ENCODE measurements at places on chromosomes 1 and 21.

DNA sequence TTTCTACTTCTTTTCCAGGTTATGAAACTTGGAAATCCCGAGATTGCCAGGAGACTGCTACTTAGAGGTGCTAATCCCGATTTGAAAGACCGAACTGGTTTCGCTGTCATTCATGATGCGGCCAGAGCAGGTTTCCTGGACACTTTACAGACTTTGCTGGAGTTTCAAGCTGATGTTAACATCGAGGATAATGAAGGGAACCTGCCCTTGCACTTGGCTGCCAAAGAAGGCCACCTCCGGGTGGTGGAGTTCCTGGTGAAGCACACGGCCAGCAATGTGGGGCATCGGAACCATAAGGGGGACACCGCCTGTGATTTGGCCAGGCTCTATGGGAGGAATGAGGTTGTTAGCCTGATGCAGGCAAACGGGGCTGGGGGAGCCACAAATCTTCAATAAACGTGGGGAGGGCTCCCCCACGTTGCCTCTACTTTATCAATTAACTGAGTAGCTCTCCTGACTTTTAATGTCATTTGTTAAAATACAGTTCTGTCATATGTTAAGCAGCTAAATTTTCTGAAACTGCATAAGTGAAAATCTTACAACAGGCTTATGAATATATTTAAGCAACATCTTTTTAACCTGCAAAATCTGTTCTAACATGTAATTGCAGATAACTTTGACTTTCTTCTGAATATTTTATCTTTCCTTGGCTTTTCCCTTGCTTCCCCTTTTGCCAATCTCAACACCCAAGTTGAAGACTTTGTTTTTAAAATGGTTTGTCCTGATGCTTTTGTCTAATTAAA is 4.0 kb downstream of the CDKN2C start:
- no peak for DNase-seq

DNA sequence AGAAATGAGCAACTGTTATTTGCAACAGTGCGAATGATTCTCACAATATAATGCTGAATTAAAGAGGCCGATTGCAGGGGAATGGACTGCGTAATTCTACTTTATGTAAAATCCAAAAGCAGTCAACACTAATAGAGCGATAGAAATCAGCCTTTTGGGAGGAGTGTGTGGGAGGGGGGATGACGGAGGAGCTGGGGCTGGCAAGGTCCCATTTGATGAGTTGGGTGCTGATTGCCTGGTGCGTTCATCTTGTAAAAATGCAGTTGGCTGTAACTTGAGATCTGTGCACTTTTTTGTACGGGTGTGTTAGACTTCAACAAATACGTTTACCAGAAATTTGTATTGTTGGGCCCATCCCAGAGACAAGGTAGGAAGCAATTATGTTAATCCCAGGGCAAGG is 20.7 kb downstream of the TNFRSF8 start:
- no peak for DNase-seq

DNA sequence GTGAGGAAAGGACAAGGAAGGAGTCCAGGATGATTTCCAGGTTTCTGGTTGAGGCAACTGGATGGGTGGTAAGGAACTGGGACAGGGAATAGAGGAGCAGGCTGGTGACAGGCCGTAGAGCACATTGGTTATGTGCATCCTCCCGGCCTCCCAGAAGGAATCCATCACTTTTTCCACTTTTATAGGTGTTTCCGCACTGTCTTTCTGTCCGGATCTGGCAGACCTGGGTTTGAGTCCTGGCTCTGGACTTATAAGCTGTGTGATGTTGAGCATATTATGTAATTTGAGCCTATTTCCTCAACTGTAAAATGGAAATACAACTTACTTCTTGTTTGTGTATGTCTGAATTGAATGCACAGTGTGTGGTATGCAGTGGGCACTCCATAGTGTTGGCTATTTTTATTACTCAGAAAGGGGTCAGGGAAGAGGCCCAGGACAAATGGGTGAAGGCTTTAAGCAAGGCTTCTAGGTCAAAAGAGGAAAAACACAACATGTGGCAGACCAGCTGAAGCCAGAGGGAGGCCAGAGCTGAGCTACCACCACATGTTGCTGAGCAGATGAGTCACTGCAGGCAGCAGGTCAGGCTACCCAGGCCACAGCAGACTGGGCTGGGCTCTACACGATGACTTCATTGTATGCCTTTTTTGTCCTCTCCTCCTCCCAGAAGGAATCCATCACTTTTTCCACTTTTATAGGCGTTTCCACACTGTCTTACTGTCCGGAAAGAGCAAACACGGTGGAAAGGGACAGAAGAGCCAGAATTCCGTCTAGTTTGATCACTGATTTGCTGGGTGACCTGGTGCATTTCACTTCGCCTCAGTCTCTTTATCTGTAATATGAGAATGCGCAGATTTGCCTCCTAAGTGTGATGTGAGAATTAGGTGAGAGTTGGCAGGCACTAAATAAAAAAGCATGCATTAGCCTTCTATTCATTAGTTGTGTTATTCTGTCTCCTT is 791 bp upstream of the MAST2 start:
- DNase-seq, result peak; percentile 45

- DNase-seq, result peak; percentile 67
Measured at GRCh38 chr1:42922687-42923366, 35.8 kb downstream of the SLC2A1 start.

DNA sequence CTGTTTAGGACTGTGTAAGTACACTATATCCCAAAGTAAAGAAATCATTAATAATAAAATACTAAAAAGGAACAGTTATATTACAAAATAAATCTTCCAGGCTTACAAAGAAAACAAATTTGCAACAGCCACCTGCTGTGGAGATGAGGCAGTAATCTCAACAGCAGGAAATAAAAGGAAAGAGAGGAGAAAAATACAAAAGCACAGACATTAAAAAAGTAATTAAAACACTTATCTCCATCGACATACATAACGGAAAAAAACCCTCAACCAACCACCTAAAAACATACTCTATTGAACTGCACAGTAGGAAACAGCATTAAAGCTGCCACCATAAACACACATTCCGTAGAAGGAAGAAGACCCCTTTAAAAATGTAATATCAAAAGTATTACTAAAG is 317.6 kb downstream of the DPYD start:
- no peak for DNase-seq

GRCh38 chr1:59601041-59601441 is 213.7 kb upstream of the HOOK1 start:
- DNase-seq, result no peak

DNA sequence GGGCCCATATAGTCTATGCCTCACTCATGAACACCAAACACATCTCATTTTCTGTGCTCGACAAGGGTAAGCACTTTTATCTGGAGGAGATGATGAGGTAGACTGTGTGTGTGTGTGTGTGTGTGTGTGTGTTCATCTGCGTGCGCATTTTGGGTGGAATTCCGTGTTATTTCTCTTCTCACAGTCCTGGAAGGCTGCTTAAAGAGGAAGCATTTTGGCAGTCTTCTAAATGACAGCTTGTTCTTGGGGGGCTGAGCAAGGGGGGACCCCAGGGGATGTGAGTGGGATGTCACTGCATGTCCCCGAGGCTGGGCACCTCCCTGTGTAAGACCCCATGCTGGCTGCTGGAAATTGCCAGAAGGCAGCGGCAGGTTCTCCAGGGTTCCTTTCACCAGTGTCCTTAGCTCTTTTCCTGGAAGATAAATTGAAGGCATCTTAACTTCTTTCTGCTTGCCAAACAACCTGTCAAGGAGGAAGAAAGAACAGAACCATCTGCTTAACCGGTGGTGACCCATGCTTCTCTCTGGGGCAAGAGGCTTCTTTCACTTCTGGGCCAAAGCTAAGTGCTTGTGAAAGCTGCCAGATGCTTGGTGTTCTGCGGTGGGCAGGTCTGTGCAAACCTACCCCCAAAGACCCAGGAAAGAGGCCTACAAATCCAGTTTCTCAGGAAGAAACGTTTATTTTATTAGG is 9.9 kb upstream of the RD3 start:
- DNase-seq, result no peak

- DNase-seq, result no peak
Measured at GRCh38 chr1:152537496-152537895, 23.2 kb downstream of the CRCT1 start.

DNA sequence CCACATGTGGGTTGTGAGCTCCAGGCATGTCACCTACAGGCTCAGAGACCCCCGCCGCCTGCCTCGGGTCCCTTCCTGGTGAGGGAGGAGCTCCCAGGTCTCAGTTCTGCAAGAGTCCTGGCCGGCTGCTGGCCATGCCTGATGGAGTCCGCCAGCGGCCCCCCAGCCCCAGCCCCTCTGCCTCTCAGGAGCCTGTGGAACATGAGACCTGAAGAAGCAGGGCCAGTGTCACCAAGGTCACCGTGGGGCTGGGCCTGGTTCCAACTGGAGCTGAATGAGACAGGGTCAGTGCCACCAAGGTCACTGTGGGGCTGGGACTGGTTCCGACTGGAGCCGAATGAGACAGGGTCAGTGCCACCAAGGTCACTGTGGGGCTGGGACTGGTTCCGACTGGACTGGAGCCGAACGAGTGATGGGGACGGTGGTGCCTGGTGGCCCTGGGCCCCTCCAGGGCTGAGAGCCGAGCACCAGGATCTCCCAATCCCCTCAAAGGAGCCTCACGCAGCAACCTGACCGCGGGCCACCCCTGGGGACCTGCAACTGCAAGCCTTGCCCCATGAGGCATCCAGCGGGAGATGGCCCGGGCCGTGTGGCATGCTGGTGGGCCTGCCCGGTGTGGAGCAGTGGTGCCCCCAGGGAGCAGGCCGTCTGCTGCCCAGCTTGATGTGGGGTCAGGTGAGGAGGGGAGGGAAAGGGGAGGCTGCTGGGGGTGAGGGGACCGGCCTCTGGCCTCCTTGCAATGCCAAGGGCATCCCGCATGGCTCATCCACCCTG is 14.5 kb upstream of the PTTG1IP start:
- no peak for DNase-seq

- no peak for DNase-seq
Measured at GRCh38 chr1:59292562-59292961, 4.3 kb upstream of the FGGY start.

- DNase-seq, result no peak
Measured at GRCh38 chr1:115982400-115982799, 6.1 kb downstream of the SLC22A15 start.

DNA sequence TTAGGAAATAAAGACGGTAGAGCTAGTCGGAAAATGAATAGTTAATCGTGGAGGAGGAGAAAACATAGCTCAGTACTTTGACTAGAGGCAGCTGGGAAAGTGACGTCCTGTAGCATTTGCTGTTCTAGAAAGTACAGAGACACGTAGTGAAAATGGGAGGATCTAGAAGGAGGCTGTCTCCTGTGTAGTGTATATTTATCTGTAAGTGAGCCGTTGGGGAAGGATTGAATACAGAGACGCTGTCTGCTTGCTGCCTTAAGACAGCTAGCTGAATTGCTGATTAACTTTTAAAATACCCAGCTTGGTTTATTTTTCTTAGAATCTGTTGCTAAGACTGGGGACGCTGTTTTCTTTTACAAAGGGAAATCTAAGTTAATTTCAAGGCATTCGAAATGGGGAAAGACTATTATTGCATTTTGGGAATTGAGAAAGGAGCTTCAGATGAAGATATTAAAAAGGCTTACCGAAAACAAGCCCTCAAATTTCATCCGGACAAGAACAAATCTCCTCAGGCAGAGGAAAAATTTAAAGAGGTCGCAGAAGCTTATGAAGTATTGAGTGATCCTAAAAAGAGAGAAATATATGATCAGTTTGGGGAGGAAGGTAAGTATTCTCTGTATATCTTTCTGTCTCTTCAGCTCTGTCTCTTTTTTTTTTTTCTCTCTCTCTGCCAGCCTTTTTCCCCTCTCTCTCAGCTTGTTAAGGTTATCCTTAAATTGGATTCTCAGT is at the start of gene DNAJB4:
Gene DNAJB4 (plus strand): TSS at position 221 of the 729 bp plus-strand sequence. CDS start 172 bp downstream, at position 393.
- peak; percentile 91 for DNase-seq

DNA sequence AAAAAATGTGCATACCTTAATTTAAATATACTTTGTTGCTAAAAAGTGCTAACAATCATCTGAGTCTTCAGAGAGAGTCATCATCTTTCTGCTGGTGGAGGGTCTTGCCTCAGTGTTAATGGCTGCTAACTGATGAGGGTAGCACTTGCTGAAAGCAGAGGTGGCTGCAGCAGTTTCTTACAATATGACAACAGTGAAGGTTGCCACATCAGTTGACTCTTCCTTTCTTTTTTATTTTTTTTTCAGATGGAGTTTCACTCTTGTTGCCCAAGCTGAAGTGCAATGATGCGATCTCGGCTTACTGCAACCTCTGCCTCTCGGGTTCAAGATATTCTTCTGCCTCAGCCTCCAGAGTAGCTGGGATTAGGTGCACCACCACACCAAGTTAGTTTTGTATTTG is 2.6 kb upstream of the CFAP45 start:
- DNase-seq, result no peak

GRCh38 chr1:201336711-201337450 is 40.6 kb downstream of the TNNT2 start:
- no peak for DNase-seq

DNA sequence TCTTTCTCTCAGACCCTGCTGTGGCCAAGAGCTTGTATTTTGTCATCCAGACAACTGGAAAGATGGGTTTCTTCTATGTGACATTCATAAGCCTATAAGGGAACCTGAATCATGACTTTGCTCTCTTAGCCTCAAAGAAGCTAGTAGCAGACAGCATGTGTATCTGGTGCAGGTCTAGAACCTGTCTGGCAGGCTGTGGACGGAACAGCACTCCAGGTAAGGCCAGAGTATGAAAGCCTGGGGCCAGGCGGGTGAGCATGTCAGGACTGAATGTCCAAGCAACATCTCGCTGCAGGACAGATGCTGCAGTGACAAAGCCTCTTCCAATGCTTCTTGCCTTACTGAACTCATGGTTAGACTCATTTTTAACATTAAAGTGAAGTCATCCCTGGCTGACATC is 32.8 kb downstream of the AKNAD1 start:
- DNase-seq, result no peak

DNA sequence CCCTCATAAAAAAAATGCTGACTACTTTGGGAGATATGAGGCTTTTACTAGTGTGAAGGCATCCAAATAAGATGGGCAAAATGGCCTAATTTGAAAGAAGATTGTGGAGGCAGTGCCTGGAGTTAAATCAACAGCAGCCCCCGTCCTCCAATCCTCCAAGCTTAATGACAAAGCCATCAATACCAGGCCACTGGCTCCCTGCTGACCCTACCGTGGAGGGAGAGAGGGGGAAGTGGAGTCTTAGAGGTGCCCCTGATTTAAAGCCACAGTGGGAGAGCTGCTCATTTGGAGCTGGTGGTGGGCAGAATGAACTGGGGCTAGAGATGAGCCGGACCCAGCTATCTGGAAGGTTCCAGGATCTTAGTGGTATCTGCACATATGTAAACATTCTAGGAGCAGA is 24.3 kb upstream of the KNCN start:
- DNase-seq, result no peak

DNA sequence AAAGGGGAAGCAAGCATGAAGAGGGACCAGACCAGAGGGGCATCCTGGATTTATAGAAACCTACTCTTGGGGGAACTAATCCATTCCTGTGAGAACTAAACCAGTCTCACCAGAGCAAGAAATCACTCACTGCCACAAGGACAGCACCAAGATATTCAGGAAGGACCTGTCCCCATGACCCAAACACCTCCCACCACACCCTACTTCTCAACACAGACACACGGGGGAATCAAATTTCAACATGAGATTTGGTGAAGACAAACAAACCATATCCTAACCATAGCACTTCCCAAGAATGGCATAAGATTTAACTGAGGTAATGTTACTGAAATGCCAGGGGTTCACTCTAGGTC is 12.1 kb upstream of the POU2F1 start:
- no peak for DNase-seq
